ENCODE measurements at places on chromosomes 2 and 18.

GRCh38 chr18:24011123-24011917 lies 3.2 kb upstream of the TTC39C start:
- no peak for DNase-seq

- peak; percentile 50 for DNase-seq
Observed at GRCh38 chr2:69741575-69742321, at the start of gene ANXA4. ANXA4 (plus strand) TSS chr2:69742134; CDS start chr2:69781566, 39,432 bp downstream.

DNA sequence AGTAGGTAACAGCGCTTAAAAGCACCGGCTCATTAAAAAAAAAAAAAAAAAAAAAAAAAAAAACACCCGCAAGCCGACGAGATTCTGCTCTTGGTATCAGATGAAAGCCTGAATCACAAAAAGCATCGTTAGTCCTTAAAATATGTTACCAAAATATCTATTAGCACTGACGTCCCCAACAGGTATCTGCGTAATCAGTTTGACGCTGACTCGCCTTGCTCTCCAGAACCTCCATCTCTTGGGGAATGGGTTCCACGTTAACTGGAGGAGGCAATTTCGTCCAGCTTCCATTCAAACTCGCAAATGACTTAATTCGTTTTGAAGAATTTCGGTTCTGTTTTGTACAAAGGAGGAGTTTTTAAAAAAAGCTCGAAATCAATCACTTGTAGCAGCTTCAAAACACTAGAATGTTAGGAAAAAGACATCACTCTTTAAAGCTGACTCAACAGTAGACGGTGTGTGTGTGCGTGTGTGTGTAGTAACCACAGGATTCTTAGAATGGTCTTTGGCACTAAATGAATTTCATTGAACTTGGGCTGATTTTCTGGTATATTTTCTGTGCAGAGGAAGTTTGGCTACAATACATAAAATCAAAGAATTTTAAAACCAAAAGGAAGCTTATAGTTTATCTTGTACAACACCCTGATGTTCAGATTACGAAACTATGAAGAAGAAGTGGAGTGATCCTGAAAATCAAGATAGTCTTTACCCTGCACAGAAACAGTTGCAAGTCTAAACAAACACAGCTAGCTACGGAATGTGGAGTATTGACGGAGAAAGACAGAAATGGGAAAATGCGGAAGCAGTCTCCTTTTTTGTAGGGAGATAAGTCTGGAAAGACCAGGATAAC lies 1.1 kb upstream of the PGAP1 start:
- DNase-seq = peak; percentile 36

DNA sequence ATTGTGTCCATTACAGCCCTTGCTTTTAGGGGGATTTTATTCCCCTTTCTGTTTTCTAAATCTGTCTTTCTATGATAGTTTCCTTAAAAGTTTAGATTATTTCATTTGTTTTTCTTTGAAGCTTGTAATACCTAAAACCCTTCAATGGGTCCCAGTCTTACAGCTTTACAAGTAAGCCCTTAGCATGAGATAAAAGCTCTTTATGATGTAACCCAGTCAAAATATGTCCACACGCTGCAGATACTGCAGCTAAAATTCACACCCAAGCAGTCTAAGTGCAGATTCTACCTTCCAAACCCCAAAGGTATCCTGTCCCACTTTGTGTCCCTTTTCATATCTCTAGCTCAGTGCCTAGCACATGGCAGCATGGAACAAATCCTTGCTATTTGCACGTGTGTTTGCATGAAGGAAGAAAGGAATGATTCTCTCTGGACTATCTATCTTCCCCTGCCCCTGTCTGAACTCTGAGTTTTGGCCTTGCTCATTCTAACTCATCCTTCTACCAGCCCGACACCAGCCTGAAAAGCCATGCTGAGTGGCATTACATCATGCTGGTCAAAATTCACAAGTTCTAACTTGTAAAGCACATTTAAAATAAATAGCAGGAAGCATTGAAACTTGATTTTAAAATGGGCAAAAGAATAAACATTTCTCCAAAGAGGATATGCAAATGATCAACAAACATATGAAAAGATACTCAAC lies 623.2 kb downstream of the IRS1 start:
- DNase-seq = no peak

- no peak for DNase-seq
Observed at GRCh38 chr2:150120326-150120955, 367.0 kb downstream of the RND3 start.

GRCh38 chr18:1805521-1805920 lies 765.8 kb downstream of the METTL4 start:
- no peak for DNase-seq

DNA sequence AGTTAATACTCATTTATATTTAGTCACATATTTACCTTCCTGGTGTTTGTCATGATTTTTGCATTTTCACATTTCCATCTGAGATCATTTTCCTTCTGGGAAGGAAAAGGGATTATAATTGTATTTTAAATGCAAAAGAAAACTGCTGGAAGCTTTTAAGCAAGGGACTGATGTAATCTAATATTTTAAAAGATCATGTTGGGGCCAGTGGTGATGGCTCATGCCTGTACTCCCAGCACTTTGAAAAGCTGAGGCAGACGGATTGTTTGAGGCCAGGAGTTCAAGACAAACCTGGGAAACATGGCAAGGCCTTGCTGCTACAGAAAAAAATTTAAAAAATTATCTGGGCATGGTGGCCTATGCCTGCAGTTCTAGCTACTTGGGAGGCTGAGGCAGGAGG lies 149.0 kb downstream of the MIB1 start:
- no peak for DNase-seq

- DNase-seq = no peak
Observed at GRCh38 chr18:77197073-77197472, 52.6 kb upstream of the GALR1 start.

GRCh38 chr18:56119681-56120080 lies 518.7 kb downstream of the TXNL1 start:
- no peak for DNase-seq

- DNase-seq = no peak
Observed at GRCh38 chr18:35377875-35378573, 887 bp upstream of the ZNF396 start.

DNA sequence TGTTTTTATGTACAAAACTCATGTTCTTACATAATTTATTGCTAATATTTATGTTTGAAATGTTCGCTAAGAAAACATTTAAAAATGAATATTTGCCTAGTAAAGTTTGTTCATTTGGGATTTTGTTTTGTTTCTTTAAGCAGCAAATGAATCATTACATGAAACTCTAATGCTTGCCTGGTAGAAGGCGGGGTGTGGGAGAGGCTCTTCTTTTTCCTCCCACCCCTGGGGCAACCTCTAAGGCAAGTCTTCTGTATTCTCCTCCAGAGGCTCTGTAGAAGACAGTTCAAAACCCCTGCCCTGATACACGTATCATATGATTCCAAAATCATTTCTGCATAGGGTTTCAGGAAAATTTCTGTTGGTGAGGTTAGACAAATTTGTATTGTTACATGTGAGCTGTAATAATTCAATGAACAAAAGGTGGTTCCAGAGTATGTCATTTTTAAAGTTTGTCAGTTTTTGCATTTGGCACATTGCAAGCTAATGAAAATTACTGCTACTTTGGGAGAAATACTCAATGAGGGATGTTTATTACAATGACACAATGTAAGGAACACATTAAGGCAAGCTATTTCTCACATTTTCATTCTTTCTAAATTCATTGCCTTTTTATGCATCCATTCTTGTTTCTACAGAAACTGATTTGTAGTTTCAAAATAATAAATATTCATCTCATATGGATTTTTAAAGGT lies 302.3 kb upstream of the UBE2E3 start:
- DNase-seq = no peak

Data from left renal cortex interstitium (tissue), 4 donors.